Activated CD4-positive, alpha-beta T cell treated with anti-CD3 and anti-CD28 coated beads for 48 hours (primary cell): ENCODE measurements at places on chromosomes 1 and 21.

DNA sequence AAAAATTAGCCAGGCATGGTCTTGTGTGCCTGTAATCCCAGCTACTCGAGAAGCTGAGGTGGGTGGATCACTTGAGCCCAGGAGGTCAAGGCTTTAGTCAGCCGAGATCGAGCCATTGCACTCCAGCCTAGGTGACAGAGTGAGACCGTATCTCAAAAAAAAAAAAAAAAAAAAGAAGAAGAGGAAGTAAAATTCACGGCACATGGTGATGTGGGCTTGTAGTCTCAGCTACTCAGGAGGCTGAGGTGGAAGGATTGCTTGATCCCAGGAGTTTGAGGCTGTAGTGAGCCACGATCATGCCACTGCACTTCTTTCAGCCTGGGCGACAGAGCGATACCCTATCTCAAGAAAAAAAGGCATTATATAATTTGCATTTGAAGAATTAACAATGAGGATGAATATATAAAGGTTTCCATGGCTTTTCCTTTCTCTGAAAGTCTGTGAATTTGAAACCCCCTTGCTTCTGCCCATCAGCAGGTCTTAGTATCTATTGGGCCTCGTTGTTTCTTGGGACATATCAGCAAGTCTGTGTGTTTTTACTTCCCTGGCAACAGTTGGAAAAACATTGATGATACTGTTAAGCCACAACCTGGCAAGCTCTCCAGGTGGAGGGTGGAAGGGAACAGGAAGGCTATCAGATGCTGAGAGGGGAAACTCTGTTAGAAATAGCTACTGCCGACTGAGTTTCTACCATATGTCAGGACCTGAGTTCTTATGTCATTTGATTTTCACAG lies 4.6 kb upstream of the PLA2G2D start:
- no peak for DNase-seq

GRCh38 chr1:226710501-226710900 lies 28.6 kb downstream of the ITPKB start:
- DNase-seq: no peak

DNA sequence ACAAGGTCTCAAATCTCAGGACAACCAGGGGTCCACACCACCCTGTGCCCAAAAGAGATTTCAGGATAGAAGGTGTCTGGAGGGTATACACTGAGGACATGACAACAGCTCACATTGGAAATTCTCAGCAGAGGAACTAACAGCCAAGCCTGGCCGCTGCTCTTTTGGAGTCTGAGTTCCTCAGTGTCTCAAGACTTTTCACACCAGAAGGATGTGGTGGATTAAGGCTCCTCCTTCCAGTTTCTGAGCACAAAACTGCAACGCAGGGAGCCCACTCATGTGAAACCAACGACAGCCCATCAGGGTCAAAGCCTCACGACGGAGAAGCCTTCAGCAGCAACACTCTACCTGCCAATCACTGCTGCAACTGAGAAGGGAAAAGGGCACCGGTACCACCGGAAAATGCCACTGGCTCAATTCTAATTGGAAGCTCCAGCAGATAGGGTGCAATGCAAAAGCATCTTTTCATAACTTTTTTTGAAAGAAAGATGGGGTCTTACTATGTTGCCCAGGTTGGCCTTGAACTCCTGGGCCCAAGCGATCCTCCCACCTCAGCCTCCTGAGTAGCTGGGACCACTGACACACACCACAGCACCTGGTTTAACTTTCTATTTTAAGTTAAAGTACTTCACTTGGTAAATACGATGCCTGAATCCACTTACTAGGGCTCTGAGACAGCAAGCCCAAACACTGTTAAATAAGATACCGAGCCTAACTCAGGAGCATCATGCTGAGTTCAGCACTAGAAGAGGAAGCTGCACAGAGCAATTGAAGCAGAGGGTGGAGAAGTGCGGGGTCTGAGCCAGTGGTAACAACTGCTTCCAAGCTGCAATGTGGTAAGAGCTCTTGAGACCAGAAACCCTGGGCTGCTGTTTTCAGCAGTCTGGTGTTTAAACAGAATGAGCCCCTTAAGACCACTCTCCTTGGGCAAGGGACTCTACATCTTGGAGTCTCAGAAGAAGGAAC lies 7.8 kb downstream of the CAPZB start:
- peak; percentile 57 for DNase-seq

DNA sequence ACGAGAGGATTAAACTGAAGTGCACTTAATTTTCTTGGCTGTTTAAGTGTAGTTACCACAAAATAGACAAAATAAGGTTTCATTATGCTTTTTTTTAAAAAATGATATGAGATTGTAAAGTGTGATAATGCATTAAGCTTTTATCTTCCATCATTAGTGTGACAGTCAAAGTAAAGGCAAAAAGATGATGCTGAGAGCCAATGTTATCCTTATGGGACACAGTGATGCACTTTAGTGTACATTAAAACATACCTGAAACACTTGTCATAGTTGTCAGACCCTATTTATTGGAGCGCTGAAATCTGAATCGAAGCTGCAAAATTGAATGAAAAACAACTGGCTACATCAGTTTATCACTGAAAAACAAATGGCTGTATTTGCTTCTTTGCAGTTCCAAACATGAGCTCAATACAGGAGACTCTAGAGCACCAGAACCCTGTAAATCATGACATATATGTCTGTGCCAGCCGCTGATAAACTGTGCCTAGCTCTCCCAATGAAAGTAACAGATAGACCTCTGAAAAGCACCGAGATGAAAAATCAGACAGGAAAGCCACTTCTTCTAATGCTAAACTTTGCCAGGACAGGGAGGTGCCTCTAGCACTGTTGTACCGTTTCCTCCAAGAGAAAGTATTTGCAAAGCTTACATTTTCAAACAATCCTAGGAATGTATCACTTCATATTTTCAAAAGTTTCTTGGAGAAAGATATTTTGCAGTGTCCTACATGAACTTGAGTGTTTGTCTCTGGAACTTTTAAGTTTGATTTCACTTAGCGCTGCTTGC lies 120.7 kb upstream of the TMPRSS15 start:
- no peak for DNase-seq

DNA sequence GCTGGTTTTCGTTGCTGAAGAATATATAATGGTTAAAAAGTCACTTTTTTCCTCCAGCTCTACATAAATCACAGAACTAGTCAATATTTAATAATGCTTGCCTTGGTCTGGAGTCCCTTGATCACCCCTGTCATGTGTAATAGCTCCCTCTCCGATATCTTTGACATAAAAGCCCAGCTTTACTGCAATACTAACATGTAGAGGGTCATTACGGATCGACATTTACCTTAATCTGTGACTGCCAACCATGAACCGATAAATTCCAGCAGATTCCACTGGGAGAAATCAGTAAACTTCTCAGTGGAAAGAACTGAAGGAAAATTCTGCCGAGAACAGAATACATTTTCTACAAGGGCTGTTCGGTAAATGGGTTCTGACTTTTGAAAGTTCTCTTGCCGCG lies 396.5 kb downstream of the KCTD3 start:
- DNase-seq: no peak

GRCh38 chr1:226634166-226634588 lies 85.6 kb downstream of the STUM start:
- DNase-seq: peak; percentile 88

DNA sequence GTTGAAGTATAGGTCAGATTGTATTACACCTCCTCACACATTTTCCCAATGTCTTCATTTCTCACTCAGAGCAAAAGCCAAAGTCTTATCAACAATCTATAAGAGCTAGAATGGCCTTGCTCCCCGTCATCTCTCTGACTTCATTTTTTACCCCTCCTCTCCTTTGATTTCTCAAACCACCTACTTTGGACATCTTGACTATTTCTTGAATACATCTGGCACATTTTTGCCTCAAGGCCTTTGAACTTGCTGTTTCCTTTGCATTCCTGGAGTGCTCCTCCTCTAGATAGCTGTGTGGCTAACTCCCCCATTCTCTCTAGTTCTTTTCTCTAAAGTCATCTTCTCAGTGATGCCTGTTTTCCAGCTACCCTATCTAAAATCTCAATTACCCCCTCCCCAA lies 7.2 kb upstream of the XCL2 start:
- no peak for DNase-seq

DNA sequence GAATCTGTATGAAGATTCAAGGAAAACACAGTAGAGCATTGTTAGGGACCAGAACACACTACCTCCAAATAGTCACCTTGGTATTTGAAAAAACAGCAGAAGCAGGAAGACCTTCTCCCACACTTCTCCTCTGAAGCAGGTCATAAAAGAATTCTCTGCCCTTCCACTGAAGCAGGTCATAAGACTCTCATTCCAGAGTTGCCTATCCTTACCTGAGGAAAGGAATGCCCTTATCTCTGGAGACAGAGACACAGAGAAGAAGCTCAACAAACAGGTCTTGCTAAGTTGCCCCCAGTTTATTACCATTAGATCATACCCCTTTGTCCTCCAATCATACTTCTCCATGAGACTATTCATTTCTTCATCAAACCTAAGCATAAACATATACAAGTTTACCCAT lies 225.8 kb upstream of the TNR start:
- DNase-seq: no peak

GRCh38 chr1:85504417-85504816 lies 39.5 kb upstream of the DDAH1 start:
- no peak for DNase-seq

GRCh38 chr1:156705918-156706656 lies 704 bp upstream of the CRABP2 start:
- DNase-seq: peak; percentile 83

DNA sequence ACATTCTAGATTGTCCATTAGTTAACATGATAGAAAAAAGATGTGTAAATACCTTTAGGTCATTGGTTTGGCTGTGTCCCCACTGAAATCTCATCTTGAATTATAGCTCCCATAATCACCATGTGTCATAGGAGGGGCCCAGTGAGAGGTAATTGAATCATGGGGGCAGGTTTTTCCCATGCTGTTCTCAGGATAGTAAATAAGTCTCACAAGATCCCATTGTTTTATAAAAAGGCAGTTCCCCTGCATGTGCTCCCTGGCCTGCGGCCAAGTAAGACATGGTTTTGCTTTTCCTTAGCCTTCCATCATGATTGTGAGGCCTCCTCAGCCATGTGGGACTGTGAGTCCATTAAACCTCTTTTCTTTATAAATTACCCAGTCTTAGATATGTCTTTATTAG lies 32.5 kb upstream of the SLC44A5 start:
- no peak for DNase-seq

- no peak for DNase-seq
These were observed 95.3 kb upstream of the DPH5 start for GRCh38 chr1:101120868-101121267.

DNA sequence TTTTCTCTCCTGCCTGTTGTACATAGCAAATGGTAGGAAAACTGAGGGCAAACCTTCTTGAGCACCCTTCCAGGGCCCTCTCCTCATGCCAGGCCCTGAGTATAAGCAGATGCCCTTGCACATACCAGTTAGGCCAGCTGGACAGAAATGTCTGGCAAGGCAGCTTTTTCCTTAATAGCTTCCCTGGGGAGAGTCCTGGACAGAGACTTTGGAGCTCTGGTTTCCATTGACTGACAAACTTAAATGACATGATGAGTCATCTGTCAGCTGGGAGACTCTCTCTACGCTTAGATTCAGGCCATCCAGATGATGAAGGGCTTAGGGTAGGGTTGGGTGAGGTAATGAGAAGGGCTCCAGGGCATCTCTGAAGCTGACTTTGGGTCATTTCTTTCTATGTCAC lies 317.5 kb downstream of the ASTN1 start:
- no peak for DNase-seq

GRCh38 chr1:204506201-204506968 lies 9.8 kb upstream of the MDM4 start:
- DNase-seq: peak; percentile 86

DNA sequence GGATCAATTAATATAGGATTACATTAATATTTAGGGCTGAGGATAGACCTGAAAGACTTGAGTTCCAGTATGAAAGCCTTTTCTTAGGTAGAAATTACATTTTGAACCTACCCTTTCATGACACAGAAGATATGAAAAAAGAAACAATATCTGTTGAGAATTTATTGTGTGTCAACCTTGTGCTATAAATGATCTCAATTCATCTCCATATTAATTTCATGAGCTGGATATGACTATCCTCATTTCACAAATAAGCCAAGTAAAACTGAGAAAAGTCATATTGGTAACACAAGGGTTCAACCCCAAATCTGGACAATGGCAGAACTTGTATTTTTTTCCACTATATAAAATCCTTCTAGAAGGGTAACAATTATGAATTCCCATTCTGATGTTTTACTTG lies 120.0 kb downstream of the TRIM33 start:
- DNase-seq: no peak

GRCh38 chr1:102191723-102192122 lies 195.0 kb upstream of the OLFM3 start:
- no peak for DNase-seq

DNA sequence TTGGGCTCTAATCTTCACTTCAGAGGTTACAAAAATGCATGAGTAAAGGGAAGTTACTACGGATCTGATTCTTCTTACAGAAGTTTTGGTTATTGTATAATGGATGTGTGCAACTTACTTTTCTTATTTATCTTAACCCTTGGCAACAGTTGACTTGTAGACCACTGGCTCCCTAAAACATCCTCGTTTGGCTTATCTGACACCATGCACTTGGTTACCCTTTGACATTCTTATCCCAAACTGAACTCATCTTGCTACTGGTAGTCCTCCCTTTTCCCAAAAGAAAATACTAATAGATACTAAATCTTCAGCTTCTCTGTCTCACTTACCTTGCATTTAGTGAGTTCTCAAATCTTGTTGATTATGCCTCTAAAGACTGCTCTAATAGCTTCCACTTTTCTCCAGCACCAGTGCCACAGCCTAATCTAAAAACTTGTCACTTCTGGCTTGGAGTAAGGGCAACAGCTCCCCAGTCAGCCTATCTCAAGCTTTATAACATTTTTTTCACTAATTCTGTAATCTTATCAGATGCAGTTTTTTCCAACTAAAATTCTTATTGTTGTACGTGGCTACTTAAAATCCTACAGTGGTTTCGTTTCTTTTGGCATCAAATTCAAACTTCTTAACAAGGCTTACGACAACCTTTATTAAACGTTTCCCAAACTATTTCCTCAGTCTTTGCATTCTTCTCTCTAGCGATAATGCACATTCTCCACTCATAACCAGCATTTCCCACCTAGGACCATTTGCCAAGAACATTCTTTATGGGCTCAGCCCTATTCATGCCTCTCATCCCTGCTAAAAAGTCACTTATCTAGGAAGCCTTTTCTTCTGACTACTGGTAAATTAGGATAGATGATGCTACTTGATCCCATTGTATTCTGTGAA lies 204.2 kb downstream of the KCNT2 start:
- DNase-seq: no peak

- DNase-seq: no peak
These were observed 2.5 kb upstream of the ZNF683 start for GRCh38 chr1:26375081-26375480.

GRCh38 chr1:90534663-90535295 lies 182.3 kb downstream of the BARHL2 start:
- no peak for DNase-seq
